ENCODE measurements at places on chromosomes 4 and X.
A peak's percentile ranks its signal among the peaks of the same experiment; 100 is the strongest.

DNA sequence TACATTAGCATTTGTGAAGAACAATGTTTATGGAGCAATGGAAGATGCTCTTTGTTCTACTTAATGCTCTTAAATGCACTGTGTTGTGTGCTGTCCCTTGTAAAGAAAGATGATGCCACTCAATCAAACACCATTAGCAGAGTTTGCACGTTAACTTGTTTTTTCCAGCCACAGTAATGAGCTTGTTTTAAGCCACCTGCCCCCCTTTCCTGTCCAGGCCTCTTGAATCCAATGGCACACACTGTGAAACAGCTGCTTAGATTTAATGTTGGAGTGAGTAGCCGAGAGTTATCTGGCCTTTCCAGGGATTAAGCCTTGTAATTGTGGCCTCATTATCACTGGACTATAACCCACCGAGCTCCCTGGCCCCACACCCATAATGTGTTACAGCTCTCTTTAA, 86.0 kb downstream of the PAK3 start:
- DNase-seq: peak; percentile 3

DNA sequence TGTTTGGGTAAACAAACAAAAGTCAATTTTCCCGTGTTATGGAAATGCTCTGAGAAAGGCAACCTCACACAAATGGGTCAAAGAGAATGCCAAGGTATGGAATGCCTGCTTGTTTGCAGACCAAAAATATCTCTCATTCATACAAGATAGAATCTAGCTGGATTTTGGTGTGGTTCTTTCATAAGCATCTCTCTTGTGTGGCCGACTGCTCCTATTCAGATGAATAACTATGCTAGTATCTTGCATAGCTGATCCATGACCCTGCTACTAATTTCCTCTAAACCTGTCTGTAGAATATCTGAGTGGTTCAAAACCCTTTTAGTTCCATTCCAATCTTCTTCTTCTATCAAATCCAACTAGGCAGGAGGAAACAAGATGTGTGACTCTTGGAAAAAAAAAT, 28.2 kb upstream of the SORBS2 start:
- DNase-seq: no peak

DNA sequence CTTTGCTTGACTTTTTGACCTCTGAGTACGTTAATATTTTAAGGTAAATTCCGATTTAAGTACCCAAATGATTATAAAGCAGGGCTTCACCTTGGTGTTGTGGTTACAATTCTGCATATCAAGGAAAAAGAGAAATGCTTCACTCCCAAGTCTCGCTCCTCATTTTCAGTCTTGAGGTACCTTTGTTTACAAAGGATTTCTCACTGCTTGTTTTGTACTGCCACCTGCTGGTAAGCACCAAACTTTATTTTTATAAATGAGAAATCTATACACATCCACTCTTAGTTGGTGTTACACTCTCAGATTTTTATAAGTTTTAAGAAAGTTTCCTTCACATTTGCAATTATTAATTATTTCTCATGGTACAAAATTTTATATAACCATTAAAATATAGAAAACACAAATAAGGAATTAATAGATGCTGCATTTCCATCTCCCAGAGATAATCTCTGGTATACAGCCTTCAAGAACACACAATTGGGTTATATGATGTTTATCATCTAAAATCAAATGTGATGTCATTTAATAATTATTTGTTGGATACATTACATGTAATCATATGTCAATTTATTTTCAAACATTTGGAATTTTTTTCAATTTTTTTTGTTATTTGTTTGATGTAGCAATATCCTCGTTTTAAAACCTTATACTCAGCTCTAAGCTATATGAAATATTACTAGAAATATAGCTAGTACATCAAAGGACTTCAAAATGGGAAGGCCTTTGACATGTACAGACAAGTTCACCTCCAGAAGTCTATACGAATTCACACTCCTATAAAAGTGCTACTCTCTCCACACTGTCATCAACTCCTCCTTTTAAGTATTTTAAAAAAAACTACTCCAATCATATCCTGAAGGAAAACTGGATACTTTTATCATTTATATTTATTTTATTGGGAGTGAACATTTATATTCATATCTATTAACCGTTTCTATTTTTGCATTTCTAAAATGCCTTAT, 179.9 kb downstream of the KCNIP4 start:
- DNase-seq: no peak

DNA sequence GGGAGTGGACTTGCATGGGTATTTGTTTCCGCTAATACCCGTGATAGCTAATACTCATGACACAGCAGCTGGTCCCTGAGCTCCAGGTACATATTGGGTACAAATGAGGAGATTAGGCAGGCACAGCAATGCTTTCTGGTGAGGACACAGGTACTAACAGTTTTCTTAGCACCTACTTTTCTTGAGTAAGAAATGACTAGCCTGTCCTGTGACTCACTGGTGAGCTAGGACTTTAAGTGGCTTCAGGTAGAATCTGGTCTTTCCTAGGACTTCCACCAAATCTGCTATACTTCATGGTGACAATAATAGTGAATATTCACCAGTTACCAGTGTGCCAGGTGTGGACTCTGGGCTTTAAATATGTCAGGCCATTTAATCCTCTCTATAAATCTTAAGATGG, 407.4 kb upstream of the NR3C2 start:
- no peak for DNase-seq

DNA sequence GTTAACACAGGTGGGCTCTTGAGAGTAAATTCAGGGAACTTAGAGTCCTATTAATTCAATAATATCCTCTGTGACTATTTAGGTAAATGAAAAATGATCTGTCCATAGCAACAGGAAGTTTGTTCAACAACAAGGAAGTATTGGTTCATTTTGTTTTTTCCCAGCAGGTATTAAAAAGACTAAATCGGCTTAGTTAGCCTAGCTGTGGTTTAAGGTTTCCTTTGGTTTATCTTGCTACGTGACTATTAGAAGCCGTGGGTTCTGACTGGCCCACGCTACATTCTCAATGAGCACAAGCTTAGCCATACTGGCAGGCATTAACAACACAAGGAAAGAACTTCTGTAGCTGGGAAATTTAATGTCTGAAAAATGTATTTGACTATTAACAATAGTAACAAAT, 168.8 kb upstream of the HS3ST1 start:
- DNase-seq: no peak

DNA sequence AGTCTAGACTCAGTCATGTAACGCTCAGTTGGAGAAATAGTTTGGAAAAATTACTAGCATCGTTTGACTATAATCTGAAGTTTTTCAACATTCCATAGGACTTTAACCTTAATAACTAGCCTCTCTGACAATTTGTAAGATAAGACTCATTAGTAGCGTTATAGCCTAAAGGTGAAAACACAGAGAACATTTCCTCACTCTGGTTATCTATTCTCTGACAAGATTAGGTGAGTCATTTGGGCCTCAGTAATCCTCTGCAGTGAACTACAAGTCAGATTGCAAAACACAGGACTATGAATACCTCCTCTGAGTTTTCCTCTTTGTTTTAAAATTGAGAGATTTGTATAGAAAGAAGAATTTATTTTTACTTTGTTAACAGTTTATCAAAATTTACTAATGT, 31.8 kb upstream of the PDLIM5 start:
- DNase-seq: no peak

DNA sequence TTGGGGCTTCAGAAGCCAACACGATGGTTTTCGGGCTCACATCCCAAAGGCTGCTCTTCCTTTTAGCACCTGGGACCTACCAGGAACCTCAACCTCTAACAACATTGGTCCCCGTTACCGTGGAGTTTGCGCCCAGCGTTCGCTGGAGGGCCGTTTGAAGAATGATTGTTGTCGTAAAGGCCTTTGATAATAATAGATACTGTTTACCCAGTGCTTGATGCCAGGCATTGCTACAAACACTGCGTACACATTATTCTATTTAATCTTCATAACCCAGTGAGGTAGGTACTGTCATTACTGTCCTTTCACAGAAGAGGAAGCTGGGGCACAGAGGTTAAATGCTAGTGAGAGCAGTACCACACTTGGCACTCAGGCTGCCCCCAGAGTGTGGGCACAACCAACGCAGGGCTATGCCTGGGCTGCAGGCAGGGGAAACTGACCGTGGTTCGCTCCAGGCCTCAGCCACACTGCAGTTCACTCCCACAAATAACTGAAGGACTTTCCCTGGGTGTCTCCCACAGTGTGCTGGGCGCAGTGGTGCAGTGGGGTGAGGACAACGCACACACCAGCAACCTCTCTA, 1.0 kb upstream of the ACSL1 start:
- DNase-seq: no peak

GRCh38 chrX:48715876-48716502, 19.5 kb downstream of the SUV39H1 start:
- no peak for DNase-seq

All from NCI-H2171 (cell line).